NAMALWA (cell line): ENCODE measurements at places on chromosomes 16 and 17.

- DNase-seq = no peak
Observed at GRCh38 chr16:10624527-10624926, 44.1 kb upstream of the EMP2 start.

- no peak for DNase-seq
Observed at GRCh38 chr17:47884905-47885730, 10.9 kb upstream of the SP2 start.

DNA sequence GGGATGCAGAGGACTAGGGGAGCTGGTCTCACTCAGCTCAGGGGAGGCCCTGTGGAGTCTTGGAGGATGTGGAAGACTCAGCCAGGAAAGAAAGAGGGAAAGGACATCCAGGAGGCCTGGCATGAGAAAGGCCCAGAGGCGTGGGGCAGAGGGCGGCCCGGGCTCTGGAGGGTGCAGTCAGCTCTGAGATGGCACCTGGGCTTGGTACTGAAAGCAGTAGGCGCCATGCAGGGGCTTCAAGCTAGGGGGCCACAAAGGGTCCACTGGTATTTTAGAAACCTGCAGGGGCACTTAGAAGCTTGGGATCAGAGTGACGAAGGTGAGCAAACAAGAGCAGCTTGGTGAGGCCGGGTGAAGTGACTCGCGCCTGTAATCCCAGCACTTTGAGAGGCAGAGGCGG lies 5.6 kb downstream of the FAM171A2 start:
- DNase-seq = no peak

- DNase-seq = peak; percentile 89
Observed at GRCh38 chr17:59311051-59311468, 20.4 kb upstream of the YPEL2 start.

- DNase-seq = no peak
Observed at GRCh38 chr17:39719563-39720355, 10.6 kb downstream of the MIEN1 start.

DNA sequence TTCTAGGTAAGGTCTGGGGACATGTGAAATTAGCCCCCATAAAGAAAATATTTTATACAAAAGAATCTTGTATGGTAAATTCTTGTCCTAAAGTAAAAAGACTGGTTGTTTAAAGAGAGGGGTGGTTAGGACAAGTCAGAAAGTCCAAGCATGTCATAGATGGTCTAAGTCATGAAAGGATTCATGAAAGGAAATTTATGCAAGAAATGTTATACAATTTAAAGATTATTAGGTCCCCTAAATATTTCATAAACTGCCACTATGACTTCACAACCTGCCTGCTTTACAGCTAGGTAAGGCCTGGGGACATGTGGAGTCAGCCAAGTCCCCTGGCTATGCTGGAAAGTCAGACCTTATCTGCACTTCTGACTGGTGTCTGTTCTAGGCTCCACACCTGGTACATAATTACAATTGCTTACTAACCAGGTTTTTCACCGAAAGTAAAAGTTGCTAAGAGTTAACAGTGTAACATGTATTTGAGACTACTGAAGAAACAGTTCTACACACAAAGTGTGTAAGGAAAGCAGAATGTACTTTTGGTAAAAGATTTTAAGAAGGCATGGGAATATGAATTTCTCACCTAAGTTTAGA lies 17.0 kb downstream of the N4BP1 start:
- peak; percentile 13 for DNase-seq

GRCh38 chr16:51967646-51968045 lies 579.3 kb downstream of the TOX3 start:
- DNase-seq = no peak

GRCh38 chr16:89712274-89712781 lies 8.4 kb downstream of the VPS9D1 start:
- no peak for DNase-seq

DNA sequence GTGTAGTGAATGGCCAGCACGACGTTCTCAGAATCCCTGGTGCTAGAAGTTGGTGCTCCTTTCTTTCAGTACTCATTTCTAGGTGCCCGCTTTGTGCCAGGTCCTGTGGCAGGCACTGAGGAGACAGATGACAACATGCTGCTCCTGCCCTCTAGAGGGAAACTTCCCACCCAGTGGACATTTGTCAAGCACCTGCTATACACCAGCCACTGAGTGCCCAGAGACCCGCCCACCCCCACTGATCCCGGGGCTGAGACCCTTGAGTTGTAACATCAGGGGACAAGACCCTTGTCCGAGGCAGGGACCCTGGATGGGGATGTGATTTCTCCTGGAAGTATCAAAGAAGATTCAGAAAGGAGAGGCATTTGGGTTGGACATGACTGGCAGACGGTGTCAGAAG lies 25.1 kb downstream of the UNC13D start:
- no peak for DNase-seq

- no peak for DNase-seq
Observed at GRCh38 chr17:61323909-61324868, 75.5 kb upstream of the TBX2 start.

GRCh38 chr17:81052199-81052997 lies 17.4 kb downstream of the BAIAP2 start:
- DNase-seq = no peak

DNA sequence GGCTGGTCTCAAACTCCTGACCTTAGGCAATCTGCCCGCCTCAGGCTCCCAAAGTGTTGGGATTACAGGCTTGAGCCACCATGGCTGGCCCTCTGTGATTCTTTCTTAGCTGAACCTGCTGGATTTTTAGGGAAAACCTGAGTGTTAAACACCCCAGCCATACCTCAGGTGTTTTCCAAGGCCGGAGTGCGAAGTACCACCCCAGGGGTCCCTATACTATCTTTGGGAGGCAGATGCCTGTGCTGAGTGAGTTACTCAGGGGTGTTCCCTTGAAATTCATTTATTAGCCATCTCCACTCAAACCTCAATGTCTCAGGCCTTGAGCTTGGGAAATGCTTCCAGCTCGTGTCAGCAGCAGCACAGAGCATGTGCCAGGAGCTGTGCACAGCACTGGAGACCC lies 432.7 kb downstream of the SLC39A11 start:
- no peak for DNase-seq

- peak; percentile 63 for DNase-seq
Observed at GRCh38 chr17:76527430-76528111, 9.9 kb downstream of the CYGB start.

DNA sequence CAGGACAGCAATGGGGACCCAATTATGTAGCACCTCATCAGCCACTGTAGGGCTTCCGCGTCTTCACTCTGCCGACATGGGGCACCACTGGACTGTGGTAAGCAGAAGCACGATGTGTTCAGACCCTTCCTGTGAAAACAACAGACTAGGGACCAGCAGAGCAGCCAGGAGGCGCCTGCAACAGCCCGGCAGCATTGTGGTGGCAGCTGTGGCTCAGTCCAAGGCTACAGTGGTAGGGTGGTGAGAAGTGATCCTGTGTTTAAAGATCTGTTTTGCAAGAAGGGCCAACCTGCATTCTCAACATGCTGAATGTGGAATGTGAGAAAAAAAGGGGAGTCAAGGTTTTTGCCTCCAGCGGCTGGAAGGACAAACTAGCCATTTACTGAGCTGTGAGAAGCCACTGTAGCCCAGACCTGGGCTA lies 80.8 kb downstream of the GAS7 start:
- peak; percentile 47 for DNase-seq

DNA sequence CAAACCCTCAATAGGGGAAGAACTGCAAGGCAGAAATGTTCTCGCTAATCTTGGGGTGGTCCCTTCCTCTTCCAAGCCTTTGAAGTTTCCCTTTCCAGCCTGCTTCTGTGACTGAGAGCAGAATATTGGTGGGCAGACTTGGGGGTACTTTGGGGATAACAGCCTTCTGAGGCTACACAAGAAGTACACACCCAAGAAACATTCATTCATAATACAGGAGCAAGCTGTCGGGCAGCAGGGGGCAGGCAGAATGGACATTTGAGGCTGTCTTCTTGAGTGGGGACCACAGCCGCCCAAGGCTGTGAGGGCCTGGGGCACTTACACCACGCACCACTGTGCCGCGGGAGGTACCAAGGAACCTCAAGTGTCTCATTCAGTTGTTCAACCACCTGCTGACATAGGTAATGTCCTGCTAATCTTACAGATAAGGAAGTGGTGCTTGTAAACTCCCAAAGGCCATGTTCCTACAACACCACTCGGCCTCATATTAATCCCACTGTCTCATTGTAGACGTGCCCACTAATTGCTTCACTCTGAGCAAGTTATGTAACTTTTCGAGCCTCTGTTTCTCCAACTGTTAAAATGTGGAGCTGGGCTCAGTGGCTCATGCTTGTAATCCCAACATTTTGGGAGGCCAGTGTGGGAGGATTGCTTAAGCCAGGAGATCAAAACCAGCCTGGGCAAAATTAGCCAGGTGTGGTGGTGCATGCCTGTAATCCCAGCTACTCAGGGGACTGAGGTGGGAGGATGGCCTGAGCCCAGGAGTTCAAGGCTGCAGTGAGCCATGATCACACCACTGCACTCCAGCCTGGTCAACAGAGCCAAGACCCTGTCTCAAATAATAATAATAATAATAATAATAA lies 2.5 kb upstream of the MRPS23 start:
- no peak for DNase-seq

DNA sequence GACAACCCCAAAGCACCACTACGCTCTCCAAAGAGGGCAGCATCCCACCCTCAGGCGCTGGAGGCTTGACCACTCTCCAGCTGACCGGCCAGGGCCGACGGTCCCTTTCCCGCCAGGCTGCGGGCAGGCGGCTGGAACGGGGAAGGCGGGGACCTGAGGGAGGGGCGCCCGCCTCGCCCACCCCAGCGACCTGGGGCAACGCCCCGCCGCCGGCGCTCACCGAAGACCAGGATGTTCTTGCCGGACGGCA lies 431 bp downstream of the DYNC1LI2 start:
- peak; percentile 22 for DNase-seq

DNA sequence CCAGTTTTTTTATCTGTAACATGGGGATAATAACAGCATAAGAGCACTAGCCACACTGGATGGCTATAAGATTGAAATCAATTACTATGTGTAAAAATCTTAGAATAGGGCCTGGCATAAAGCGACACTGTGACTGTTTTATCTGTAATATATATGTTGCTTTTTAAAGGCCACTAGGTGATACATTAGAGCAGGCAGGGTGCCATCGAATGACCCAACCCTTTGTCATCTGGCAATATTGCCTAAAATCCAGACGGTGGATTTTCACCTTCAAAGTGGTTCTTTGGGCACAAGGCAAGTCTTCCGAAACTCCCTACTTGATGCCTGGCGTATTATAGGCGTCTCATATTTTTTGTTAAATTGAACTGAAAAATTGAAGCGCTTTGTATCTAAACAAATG lies 69.1 kb downstream of the PRKCA start:
- DNase-seq = no peak

DNA sequence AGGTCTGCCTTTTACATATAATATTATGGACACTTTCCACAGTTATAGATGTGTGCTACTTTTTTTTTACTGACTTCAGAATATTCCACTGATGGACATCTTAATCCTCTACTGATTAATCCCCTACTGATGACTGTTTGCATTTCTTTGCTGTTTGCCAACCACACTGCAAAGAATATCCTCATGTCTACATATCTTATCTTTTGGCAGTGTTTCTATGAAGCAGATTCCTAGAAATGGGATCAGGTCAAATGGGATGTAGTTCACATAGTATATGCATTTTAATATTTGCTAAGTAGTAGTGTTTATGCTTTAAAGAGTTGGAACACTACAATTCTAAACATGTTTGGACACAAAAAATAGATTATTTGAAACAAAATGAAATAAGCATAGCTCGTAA lies 3.2 kb downstream of the CCL3 start:
- DNase-seq = no peak

DNA sequence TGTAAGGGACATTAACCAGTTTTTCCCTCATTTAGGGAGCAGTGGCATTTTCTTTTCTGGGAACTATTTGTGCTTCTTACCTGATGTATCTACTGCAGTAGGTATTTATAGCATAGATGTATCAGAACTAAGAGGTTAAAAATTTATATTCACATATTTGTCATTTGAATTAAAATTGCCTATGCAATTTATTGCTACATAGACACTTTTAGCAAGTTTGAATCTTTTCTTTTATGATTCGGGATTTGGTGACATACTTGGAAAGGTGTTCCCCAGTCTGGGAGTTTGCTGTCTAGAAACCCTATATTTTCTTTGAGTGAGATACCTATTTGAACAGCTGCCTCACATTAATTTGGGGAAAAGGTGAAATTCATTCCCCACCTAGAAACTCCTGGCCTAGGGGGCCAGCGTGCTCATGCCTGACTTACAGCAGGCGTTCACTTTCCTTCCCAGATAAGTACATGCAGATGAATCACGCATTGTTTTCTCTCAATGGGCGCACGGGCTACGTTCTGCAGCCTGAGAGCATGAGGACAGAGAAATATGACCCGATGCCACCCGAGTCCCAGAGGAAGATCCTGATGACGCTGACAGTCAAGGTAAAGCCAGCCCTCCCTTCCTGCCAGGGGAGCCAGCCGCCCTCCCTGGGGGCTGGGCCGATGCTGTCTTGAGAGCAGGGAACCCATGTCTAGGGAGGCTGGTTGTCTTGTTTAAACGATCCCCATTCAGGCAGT lies 73.8 kb downstream of the SDR42E1 start:
- DNase-seq = no peak

GRCh38 chr17:77491921-77492445 lies 351.2 kb downstream of the SEC14L1 start:
- peak; percentile 70 for DNase-seq

DNA sequence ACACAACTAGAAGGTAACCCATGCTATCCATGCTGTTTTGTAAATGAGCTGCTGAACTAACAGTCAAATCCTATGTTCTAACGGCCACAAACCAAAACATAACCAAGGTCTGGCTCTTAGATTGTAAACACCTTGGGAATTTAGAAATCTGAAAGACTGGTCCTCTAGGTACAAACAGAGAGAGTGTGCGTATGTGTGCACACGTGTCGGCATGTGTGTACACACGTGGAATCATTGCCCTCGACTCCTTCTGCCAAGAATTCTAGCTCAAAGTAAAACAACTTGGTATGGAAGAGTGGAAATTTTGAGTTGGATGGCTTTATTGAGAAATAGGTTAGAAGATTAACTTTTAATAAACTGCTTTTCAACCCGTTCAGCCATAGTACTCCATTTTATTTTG lies 18.1 kb upstream of the GHDC start:
- DNase-seq = no peak

- no peak for DNase-seq
Observed at GRCh38 chr17:56826611-56827414, 6.9 kb downstream of the C17orf67 start.

- DNase-seq = no peak
Observed at GRCh38 chr17:80287806-80288567, 27.3 kb downstream of the RNF213 start.

DNA sequence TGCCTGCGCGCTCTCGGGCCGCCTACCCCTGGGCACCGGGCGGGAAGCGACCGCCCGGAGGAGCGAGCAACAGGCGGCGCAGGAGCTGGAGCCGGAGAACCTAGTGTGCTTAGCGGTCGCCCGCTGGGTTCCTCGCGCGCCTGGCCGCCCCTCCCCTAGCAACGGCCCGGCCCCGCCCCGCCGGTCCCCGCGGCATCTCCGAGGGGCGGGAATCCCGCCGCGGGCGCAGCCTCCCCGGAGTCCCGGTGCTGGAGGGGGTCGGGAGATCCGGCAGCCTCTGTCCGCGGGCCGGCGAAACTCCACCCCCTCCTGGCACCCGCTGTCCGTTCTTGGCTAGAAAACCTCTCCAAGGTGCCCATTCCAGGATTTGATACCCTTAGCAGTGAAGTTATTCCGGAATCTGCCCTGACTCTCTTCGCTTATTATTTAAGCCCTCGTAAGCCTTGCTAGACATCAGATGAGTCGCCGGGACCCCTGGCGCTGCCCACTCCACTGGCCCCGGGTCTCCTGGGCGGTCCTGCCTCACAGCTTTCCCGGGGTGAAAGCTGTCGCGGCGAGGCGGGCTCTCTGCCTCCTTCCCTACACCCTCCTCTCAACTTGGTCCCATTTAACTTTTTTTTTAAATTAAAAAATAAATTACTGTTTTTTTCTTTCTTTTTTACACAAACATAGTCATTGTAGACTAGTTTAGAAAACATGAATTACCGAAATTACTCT lies at the start of gene RPRML:
Gene RPRML, minus strand, starts transcription at position 107 of the 717 bp plus-strand sequence. CDS start 246 bp downstream, outside the sequence.
- no peak for DNase-seq
